A375 (cell line): ENCODE measurements at places on chromosomes 1 and 21. TPM values are rescaled to one million over a fixed set of nuclear protein-coding genes. Genes with fewer than 3 reads are reported as not detected.

The AADACL3 gene
- not detected in 2 replicates for total RNA-seq

The CDK18 gene
- total RNA-seq = 4.1 and 6.6 TPM in 2 replicates

The LCE1C gene
- total RNA-seq = not detected in 2 replicates

The ENO1 gene
- total RNA-seq = 3,008 and 3,187 TPM in 2 replicates

The HMGCS2 gene
- 0.32 TPM in 1 of 2 replicates, not detected in the other for total RNA-seq

The CTNNBIP1 gene
- 50.6 and 55.4 TPM in 2 replicates for total RNA-seq

The PTCH2 gene
- 0.04 and 0.08 TPM in 2 replicates for total RNA-seq

The PWP2 gene
- total RNA-seq = 28.7 and 37.9 TPM in 2 replicates

The CHIA gene
- total RNA-seq = not detected in 2 replicates

The ACTA1 gene
- not detected in 2 replicates for total RNA-seq

The SLC25A44 gene
- 24.3 and 28.2 TPM in 2 replicates for total RNA-seq

The MARCKSL1 gene
- 151 and 153 TPM in 2 replicates for total RNA-seq

The RGS4 gene
- total RNA-seq = 4.7 and 5.2 TPM in 2 replicates

The TFAP2E gene
- total RNA-seq = 0.79 and 1.2 TPM in 2 replicates

The OR2T11 gene
- not detected in 2 replicates for total RNA-seq

The MSH4 gene
- total RNA-seq = 0.04 and 0.08 TPM in 2 replicates

The PDZK1IP1 gene
- not detected in 2 replicates for total RNA-seq
